HFFc6 (cell line): ENCODE measurements at places on chromosomes 6 and 20. TPM values are rescaled to one million over a fixed set of nuclear protein-coding genes. Genes with fewer than 3 reads are reported as not detected.
A peak's percentile ranks its signal among the peaks of the same experiment; 100 is the strongest.

- DNase-seq: no peak
- no peak overlapping the region for H3K4me3 ChIP-seq
- peaks cover 57% of the 10 kb centered on the region for H3K4me1 ChIP-seq
- 0 out of 2 replicates have a peak overlapping the region, but pooled peaks have one; percentile 96 for H3K27ac ChIP-seq
These were observed 87.4 kb downstream of the MRPL14 start for GRCh38 chr6:44039839-44040350.

Gene UCKL1
- 17.2 and 20.2 TPM in 2 replicates for total RNA-seq

- no peaks in the 10 kb centered on the region for H3K27me3 ChIP-seq
- H3K36me3 ChIP-seq: peaks cover 3% of the 10 kb centered on the region; the same call in 1 of the 2 replicates
- H3K27ac ChIP-seq: no peak overlapping the region
- no peak overlapping the region for H3K4me3 ChIP-seq
- DNase-seq: no peak
These were observed 218.2 kb downstream of the OTOR start for GRCh38 chr20:16966276-16966880.

DNA sequence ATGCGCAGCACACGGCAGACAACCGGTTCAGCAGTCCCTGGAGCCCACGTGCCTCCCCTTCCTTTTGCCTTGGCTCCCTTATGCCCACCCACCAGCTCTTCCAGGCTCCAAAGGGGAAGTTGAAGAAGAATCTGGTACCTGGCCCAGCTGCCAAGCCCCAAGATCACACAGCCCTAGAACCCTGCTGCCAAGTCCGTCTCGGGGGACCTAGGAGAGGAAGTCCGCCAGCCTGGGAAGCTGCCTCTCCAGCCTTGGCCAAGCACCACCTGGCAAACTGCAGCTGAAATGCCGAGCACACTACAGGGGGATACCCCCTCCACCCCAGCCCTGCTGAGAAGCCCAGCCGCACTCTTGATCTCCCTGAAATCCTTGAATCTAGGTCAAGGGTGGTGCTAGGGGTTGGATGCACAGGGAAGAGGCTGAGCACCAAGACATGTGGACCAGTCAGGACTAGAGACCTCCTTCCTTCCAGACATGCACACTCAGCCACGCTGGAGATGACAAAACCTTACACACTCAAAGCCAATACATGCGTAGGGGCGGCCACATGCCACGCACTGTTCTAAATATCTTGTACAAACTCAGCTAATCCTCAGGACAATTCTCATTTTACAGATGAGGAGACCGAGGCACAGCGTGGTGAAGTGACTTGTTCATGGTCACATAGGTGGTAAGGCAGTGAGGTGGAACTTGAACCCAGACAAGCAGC is 124.1 kb downstream of the PREX1 start:
- no peak for DNase-seq
- no peaks in the 10 kb centered on the region for H3K36me3 ChIP-seq
- peaks cover 3% of the 10 kb centered on the region for H3K27me3 ChIP-seq
- H3K27ac ChIP-seq: no peak overlapping the region

Gene SLC44A4
- total RNA-seq: 0.10 TPM in 1 of 3 replicates, not detected in the others

DNA sequence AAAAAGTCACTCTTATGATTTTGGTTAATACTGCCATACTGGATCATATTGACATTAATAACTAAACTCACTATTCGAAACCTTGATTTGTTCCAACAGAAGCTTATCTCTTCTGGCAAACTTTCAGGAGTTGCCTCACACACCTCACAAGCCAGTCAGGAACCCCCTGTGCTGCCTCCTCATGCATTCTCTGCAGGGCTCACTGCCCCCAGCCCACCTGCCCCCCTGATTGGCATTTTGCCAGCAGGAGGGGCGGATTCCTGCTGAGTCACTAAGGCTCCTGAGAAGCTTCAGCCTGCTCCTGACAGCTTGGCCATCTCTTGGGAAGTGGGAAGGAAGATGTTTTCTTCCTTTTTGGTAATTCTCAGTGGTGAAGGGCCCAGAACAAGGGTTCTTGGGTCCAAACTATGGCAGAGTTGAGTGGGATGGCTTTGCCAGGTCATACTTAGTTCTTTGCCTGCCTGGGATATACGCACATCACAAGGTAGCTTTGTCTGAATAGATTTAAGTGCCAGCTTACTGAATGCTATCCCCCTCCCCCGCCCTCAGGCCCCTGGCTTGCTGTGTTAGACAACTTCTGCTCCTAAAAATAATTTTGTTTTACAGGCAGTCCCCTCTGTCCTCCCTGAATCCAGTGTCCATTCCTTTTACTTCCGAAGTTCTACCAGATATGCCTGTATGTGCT is 31.4 kb downstream of the SLC35F1 start:
- H3K4me1 ChIP-seq: no peaks in the 10 kb centered on the region
- DNase-seq: no peak
- H3K4me3 ChIP-seq: no peak overlapping the region
- H3K27ac ChIP-seq: no peak overlapping the region
- no peaks in the 10 kb centered on the region; the same call in 1 of the 2 replicates for H3K36me3 ChIP-seq

DNA sequence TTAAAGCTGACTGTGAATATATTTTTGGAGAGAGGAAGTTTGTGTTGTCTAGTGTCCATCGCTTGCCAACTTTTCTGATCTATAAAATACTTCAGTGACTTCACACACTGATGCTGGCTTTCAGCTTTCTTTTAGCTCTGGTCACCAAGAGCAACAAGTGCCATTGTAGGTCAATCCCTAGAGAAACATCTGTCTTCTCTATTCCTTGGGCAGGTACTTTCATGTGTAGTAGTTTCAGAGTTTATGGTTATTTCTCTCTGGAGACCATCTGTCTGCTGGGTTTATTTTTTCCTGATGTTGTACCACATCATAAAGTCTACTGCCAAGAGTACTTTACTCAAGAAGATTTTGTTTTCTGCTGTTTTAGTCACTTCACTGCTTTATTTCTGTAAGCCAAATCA is 249.9 kb downstream of the KHDC1L start:
- no peaks in the 10 kb centered on the region for H3K27me3 ChIP-seq
- peaks cover 39% of the 10 kb centered on the region for H3K4me1 ChIP-seq
- DNase-seq: no peak
- H3K27ac ChIP-seq: peak overlapping the region; percentile 45
- H3K4me3 ChIP-seq: no peak overlapping the region
- H3K36me3 ChIP-seq: peaks cover 23% of the 10 kb centered on the region

- H3K4me1 ChIP-seq: no peaks in the 10 kb centered on the region
- H3K4me3 ChIP-seq: no peak overlapping the region
- no peak for DNase-seq
These were observed 69.9 kb upstream of the PDE10A start for GRCh38 chr6:165732696-165733488.

Gene LAMA4
- total RNA-seq: 90.3 to 140 TPM (median 128 TPM) in 3 replicates

GRCh38 chr6:169398342-169399105 is 144.9 kb upstream of the THBS2 start:
- no peak overlapping the region for H3K4me3 ChIP-seq
- DNase-seq: no peak
- peaks cover 15% of the 10 kb centered on the region for H3K4me1 ChIP-seq
- H3K36me3 ChIP-seq: no peaks in the 10 kb centered on the region
- H3K27me3 ChIP-seq: peaks cover 13% of the 10 kb centered on the region

- peaks cover 97% of the 10 kb centered on the region for H3K4me1 ChIP-seq
- H3K27me3 ChIP-seq: no peaks in the 10 kb centered on the region
- H3K27ac ChIP-seq: no peak overlapping the region
- DNase-seq: no peak
- no peaks in the 10 kb centered on the region for H3K36me3 ChIP-seq
These were observed 101.6 kb upstream of the CARMIL1 start for GRCh38 chr6:25177500-25178028.

DNA sequence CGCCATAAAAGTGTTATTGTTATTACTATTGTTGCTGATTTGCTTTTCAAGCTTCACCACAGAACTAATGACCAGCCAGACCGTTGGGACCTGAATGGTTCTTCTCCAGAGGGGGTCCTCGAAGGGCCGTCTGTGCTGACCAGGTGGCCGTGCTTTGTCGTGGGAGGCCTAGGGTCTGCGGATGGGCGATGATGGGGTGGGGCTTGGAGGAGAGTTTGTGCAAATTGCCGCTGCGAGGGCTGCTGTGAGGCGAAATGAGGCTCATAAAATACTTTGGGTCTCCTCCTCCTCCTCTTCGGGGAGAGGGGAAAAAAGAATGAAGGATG is 6.0 kb upstream of the ZBTB22 start:
- peaks cover 47% of the 10 kb centered on the region for H3K4me1 ChIP-seq
- H3K4me3 ChIP-seq: peak overlapping the region; percentile 92
- H3K27ac ChIP-seq: peak overlapping the region; percentile 97
- peaks cover 1% of the 10 kb centered on the region for H3K27me3 ChIP-seq

Gene PAK5
- not detected in 3 replicates for total RNA-seq

Gene TCP11
- total RNA-seq: 0.29 to 0.70 TPM (median 0.65 TPM) in 3 replicates

DNA sequence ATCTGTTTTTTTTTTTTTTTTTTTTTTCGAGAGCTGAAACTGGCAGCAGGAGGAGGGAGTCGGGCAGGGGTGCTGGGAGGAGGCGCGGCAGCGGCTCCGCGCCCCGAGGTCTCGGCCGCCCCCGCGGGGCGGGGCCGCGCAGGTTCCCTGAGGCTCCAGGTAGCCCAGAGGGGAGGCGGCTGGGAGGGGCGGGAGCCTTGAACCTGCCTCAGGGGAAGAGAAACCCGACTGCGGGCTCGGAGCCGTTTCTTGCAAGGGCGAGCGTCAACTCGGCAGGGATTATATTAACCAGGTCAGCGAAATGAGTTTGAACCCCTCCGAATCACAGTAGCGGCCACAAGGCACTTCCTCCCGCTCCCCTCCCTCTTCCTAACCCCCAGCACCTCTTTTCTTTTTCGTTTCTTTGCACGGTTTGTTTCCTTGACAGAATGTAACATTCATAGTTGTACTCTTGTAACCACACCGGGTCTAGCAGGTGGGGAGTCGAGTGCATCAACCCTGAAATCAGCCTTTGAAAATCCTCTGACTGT is 2.0 kb downstream of the MYB start:
- peak overlapping the region; percentile 88 for H3K4me3 ChIP-seq
- DNase-seq: no peak
- H3K36me3 ChIP-seq: no peaks in the 10 kb centered on the region
- no peak overlapping the region for H3K27ac ChIP-seq

DNA sequence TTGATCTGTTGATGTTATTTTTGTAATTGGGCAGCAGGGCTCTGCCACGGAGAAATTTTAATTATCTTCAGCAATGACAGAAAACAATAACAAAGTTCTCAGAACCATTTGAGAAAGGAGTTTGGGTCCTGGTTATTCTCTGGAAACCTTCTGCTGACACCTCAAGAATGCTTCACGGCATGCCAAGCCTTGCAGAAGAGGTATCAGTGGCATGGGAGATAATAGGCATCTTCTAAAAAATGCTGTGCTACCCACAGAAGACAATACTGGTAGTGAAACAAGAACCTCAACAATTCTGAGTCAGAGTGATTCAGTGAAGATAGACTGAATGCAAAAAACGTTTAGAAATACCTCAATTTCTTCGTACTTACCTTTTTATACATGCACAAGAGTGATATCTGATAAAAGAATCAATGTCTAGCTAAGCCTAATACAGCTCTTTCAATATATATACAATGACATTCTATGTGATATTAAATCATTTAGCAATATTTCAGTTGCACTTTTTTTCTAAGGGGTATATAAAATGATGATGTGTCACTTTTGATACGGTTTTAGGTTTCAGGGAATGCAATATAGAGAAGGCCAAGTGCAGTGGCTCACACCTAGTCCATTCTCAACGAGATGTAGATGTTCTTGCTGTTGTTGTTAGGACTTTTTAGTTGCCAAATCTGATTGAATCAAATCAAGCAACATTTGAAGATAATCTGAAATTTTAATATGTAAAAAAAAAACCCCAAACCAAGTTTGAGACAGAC is 110.4 kb upstream of the COL21A1 start:
- peak overlapping the region; percentile 16; the same call in 1 of the 2 replicates for H3K27ac ChIP-seq
- H3K36me3 ChIP-seq: peaks cover 21% of the 10 kb centered on the region
- H3K27me3 ChIP-seq: peaks cover 2% of the 10 kb centered on the region

- H3K36me3 ChIP-seq: no peaks in the 10 kb centered on the region
- H3K27ac ChIP-seq: no peak overlapping the region
- peaks cover 11% of the 10 kb centered on the region for H3K27me3 ChIP-seq
- H3K4me1 ChIP-seq: no peaks in the 10 kb centered on the region
- no peak overlapping the region for H3K4me3 ChIP-seq
These were observed 35.9 kb downstream of the ID4 start for GRCh38 chr6:19873031-19873430.

GRCh38 chr20:10356628-10357027 is 77.4 kb downstream of the MKKS start:
- no peak for DNase-seq
- H3K27me3 ChIP-seq: peaks cover 5% of the 10 kb centered on the region
- H3K4me1 ChIP-seq: peaks cover 21% of the 10 kb centered on the region
- no peak overlapping the region for H3K4me3 ChIP-seq

- no peaks in the 10 kb centered on the region for H3K36me3 ChIP-seq
- no peak overlapping the region for H3K4me3 ChIP-seq
- DNase-seq: no peak
- peaks cover 3% of the 10 kb centered on the region for H3K27me3 ChIP-seq
- H3K27ac ChIP-seq: no peak overlapping the region
These were observed 330.1 kb downstream of the RIMS1 start for GRCh38 chr6:72216222-72217068.

DNA sequence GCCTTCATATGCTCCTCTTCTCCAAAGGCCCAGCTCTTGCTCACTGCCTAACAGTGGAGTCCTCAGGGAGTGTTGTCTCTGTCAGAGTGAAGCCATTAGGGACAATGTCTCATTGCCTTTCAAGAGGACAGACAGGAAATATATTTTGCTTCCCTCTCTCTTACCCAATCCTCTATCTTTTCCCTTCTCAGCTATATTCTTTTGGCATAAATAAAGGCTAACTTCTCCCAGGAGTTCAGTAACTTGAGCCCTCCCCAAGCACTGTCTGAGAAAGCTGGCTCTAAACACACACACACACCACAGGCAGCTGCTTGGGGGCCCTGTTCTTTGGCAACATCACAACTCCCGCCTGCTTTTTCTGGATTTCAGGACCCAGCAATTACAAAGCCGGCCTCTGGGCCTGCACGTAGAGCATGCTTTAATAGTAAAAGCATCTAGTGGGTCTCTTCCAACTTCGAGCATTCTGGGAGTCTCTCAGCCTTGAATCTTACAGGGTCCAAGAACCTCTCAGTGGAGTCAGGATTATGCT is 34.7 kb upstream of the LAMA4 start:
- H3K36me3 ChIP-seq: no peaks in the 10 kb centered on the region; the same call in 1 of the 2 replicates
- H3K27ac ChIP-seq: peak overlapping the region; percentile 76
- peaks cover 14% of the 10 kb centered on the region for H3K4me1 ChIP-seq
- no peak for DNase-seq
- H3K4me3 ChIP-seq: no peak overlapping the region

DNA sequence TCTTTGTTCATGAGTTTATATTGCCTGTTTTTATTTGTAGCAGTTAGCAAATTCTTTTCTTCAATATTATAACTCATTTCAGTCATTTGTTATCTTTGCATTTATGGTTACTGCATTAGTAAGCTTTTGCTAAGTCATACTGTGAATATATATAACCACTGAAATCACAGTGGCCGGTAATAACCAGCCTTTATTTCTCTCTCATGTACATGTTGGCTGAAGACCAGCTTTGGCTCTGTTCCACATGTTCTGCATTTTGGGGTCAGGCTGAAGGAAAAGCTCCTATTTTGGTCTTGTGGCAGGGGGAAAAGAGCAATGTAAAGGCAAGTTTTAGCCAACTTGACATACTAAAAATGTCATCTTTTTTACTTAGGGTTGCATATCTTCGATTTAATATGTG is 276.3 kb downstream of the BCKDHB start:
- no peak overlapping the region for H3K4me3 ChIP-seq
- DNase-seq: no peak
- H3K4me1 ChIP-seq: peaks cover 23% of the 10 kb centered on the region
- H3K27ac ChIP-seq: no peak overlapping the region; the same call in 1 of the 2 replicates
- no peaks in the 10 kb centered on the region for H3K27me3 ChIP-seq
